NCI-H2081 treated with DMSO at 0.1 percent for 48 hours (cell line): ENCODE measurements at places on chromosomes 5 and 9.

GRCh38 chr5:171291371-171291770 lies 17.7 kb upstream of the TLX3 start:
- DNase-seq: no peak

- no peak for DNase-seq
Observed at GRCh38 chr9:36126016-36126730, 10.4 kb upstream of the GLIPR2 start.

DNA sequence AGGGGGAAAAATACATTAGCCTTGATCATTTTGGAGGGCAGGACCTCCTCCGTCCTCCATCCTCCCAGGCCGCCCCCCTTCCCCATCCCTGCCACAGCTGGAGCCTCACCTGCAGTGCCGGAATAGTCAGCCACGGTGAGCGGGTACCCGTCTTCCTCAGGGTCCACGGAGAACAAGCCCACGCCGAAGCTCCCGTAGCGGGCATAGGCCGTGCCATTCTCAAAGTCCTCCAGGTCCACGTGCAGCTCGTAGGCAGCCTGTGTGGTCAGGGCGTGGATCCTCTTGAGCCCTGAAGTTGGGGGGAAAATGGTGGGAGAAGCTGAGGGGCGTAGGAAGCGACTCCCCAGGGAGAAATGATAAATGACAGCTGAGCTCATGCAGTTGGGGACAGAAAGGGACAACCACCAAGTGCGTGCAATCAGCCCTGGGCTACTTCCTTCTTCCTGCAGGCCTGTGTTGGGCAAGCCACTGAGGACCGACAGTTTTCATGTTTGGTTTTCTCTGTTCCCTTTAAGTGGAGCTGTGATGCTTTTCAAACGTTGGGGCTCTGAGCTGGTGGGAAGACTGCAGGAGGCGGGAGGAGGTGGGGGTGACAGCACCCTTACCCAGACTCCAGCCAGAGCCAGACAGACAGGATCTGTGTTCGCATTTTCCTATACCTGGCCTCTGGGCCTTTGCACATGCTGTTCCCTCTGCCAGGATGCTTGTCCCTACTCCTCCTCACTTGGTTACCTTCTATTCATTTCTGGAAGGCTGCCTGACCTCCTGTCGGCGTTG lies 8.7 kb upstream of the QRFP start:
- no peak for DNase-seq

DNA sequence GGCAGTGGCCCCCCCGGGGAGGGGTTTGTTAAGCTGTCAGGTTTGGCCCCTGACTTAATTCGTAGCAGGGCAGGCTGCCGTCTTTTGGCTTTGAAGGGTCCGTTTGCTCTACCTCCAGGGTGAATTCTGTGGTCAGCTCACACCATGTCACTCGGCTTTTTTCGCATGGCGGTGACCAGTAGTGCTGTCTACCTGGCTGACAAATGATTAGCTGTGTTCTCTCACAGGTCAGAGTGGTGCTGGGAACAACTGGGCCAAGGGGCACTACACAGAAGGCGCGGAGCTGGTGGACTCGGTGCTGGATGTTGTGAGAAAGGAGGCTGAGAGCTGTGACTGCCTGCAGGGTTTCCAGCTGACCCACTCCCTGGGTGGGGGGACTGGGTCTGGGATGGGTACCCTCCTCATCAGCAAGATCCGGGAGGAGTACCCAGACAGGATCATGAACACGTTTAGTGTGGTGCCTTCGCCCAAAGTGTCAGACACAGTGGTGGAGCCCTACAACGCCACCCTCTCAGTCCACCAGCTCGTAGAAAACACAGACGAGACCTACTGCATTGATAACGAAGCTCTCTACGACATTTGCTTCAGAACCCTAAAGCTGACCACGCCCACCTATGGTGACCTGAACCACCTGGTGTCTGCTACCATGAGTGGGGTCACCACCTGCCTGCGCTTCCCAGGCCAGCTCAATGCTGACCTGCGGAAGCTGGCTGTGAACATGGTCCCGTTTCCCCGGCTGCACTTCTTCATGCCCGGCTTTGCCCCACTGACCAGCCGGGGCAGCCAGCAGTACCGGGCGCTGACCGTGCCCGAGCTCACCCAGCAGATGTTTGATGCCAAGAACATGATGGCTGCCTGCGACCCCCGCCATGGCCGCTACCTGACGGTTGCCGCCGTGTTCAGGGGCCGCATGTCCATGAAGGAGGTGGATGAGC lies 1.4 kb downstream of the TUBB4B start:
- no peak for DNase-seq

DNA sequence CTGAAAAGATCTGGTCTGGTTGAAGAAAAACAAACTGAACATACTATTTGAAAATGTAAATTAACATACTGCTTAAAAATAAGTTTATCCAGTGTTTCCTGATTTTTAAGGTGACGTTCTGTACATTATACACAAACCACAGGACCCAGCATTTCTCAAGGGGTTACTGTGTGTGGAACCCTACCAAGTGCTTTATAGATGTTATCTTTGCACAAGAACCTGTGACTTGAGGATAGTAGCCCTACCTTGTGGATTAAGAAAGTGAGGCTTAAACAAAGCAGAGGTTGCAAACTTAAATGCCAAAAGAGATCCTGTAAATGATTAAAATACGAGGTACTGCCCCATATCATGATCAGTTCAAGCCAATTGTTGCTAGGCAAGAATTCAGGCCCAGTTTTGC lies 4.7 kb downstream of the KLF9 start:
- no peak for DNase-seq

- DNase-seq: peak; percentile 13
Observed at GRCh38 chr9:70924895-70925547, 196.4 kb downstream of the TRPM3 start.

GRCh38 chr5:59800347-59800893 lies 93.1 kb downstream of the PDE4D start:
- no peak for DNase-seq

DNA sequence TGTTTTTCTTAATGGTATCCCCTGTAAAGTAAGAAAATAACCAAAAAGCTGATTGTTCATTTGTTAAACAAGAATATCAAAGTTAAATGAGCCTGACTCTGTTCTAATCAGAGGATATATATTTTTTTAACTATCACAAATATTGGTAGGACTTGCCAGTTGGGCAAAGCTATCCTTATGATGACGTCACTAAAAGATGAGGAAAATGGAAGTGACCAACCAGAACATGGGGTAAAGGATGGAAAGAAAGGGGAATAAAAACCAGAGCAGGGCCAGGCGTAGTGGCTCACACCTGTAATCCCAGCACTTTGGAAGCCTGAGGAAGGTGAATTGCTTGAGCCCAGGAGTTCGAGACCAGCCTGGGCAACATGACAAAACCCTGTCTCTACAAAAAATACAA lies 811.6 kb upstream of the DMAC1 start:
- no peak for DNase-seq

- no peak for DNase-seq
Observed at GRCh38 chr9:12539580-12539975, 153.6 kb upstream of the TYRP1 start.

GRCh38 chr5:133565993-133566392 lies 46.3 kb downstream of the FSTL4 start:
- DNase-seq: no peak

- DNase-seq: no peak
Observed at GRCh38 chr5:175823731-175824525, 47.5 kb upstream of the CPLX2 start.

- no peak for DNase-seq
Observed at GRCh38 chr5:143037071-143037470, 266.9 kb downstream of the ARHGAP26 start.

DNA sequence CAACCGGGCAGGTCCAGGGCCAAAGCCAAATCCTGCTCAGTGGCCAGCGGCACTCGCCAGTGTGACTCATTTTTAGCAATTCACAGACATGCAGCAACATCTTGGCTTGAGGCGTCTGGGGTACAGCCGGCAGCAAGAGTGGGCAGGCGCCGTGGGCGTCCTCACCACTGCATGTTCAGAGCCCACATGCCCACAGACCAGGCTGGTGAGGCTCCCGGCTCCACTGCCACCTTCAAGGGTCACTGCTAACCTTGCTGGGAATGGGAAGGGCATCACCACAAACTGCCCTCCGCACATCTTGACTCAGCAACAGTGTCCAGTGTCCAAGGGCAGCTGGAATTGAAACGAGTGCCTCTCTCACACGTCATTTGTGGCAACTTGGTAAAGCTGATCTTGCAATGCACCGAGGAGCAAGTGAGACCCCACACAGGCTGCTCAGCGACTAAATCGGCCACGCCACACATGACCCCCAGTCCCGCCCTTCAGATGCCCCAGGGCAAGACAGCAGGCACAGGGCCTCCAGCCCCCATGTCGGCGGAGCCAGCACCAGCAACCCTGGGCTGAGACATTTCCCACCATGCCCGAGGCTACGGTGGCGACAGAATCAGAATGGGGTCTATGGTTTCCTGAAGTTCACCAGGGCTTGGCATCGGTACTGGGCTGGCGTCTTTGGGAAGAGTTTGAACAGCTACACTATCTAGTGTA lies 140.3 kb downstream of the ROR2 start:
- DNase-seq: no peak

DNA sequence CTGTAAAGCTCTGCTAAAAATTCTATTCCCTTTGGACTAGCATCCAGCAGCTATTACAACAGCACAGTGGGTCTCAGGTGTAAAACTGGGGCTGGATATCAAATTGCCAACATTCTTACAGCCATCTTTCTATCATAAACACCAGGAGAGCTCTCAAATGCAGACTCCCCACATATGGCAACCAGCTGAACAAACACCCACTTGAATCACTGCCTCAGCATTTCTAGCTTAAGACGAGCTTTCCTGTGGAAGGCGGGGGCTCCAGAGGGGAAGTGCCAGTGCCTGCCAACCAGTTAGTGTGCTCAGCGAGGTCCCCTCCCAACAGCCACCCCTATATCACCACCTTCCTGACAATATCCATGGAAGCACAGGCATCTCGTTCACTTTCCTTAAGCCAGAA lies 62.2 kb downstream of the IPPK start:
- peak; percentile 55 for DNase-seq

GRCh38 chr5:96388176-96388575 lies 44.9 kb downstream of the PCSK1 start:
- no peak for DNase-seq

DNA sequence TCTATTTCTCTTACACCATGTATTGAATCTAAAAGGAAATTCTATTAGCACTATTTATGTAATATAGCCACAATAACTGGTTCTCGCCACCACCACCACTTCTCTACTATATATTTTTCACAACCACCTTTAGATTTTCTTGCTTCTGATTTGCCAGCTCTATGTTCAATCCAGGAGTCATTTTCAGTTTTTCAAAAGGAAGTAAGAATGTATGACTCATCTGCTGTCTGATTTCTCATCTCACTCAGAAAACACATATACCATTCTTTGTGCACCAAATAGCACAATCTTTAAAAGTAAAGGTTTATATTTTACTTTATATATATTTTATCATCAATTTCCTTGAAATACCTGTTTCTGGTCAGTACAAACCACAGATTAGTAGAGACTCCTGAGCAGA lies 1127.5 kb downstream of the TAF11L14 start:
- no peak for DNase-seq

GRCh38 chr5:64666078-64666477 lies 24.2 kb upstream of the SHISAL2B start:
- no peak for DNase-seq

DNA sequence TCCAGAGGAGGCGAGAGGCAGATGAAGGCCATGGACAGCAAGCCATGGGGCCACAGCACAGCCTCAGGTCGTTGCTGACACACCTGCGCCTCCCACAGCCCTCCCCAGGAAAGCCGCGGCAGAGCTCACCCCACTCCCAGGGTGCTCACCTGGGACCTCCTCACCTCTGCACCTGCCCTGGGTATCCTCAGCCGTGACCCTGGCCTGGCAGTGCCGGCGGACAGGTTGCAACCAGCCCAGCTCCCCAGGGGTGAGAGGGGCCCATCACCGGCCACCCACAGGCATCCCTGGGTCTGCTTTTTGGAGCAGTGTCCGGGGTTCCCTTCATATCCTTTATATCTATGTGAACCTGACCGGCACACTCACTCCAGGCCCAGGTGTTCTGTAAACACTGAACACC lies 30.4 kb upstream of the FCN1 start:
- DNase-seq: no peak

GRCh38 chr5:130479045-130479804 lies 575.0 kb downstream of the CHSY3 start:
- DNase-seq: no peak

GRCh38 chr9:134413112-134413715 lies 87.0 kb downstream of the RXRA start:
- no peak for DNase-seq

DNA sequence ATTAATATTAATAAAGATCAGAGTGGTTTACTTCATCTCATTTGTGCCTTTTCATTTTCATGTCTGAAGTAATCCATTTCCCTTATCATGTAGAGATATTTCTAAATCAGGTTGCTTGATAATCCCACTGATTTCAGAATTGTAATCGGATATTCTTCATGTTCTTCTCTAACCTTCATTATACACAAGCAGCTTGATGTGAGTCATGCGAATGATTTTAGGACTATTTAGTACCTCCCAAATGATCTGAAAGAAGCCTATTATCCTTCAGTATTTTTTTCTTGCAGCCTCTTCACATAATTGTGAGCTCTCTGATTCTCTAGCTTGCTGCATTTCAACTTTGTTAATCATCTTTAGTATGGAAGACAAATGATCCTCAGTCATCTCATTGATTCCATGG lies 182.0 kb downstream of the GIN1 start:
- no peak for DNase-seq

- no peak for DNase-seq
Observed at GRCh38 chr5:80191397-80191796, 64.5 kb downstream of the SERINC5 start.

GRCh38 chr5:61280761-61281427 lies 51.2 kb upstream of the ZSWIM6 start:
- DNase-seq: peak; percentile 42

- no peak for DNase-seq
Observed at GRCh38 chr9:93587651-93588347, 11.4 kb downstream of the PHF2 start.

GRCh38 chr9:82106536-82106935 lies 118.0 kb downstream of the SPATA31D1 start:
- no peak for DNase-seq

GRCh38 chr9:137020771-137021567 lies 7.1 kb downstream of the ABCA2 start:
- DNase-seq: no peak

- DNase-seq: no peak
Observed at GRCh38 chr5:61052882-61053281, 107.9 kb downstream of the NDUFAF2 start.

GRCh38 chr9:135302329-135303279 lies 177.0 kb upstream of the PPP1R26 start:
- DNase-seq: no peak

GRCh38 chr9:60545346-60545877 lies 368.8 kb upstream of the SPATA31A5 start:
- no peak for DNase-seq

- DNase-seq: no peak
Observed at GRCh38 chr5:33696411-33696810, 195.4 kb downstream of the ADAMTS12 start.

GRCh38 chr5:136985785-136986475 lies 513.2 kb downstream of the SPOCK1 start:
- no peak for DNase-seq
